Stimulated activated CD4-positive, alpha-beta T cell treated with anti-CD3 and anti-CD28 coated beads, Interleukin-1b, Interleukin-23, amount 100 ng/mL, for 1 hour (primary cell): ENCODE measurements at places on chromosomes 1 and 21.

- DNase-seq = no peak
These were observed 719 bp upstream of the PARS2 start for GRCh38 chr1:54764922-54765561.

- DNase-seq = no peak
These were observed 66.8 kb downstream of the SLX9 start for GRCh38 chr21:45006536-45007095.

DNA sequence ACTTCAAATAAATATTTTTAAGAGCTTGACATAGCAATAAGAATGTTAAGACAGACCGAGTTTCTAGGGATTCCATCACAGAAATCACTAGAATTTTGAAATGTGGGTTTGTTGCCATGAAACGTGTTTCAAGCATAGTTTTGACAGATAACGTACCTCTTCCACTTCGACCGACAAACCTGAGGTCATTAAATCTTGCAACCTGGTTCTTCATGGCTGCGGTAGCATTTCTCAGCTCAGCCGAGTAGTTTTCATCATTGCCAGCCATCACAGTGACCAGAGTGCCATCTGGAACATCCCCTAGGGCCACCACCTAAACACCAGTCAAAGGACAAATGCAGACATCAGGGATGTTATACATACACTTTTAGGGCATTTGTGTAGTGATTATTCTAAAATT lies 168.7 kb downstream of the RUNX1 start:
- DNase-seq = no peak

- no peak for DNase-seq
These were observed 8.1 kb downstream of the NGF start for GRCh38 chr1:115329965-115330364.

GRCh38 chr1:226420897-226421296 lies 13.0 kb upstream of the PARP1 start:
- DNase-seq = no peak

DNA sequence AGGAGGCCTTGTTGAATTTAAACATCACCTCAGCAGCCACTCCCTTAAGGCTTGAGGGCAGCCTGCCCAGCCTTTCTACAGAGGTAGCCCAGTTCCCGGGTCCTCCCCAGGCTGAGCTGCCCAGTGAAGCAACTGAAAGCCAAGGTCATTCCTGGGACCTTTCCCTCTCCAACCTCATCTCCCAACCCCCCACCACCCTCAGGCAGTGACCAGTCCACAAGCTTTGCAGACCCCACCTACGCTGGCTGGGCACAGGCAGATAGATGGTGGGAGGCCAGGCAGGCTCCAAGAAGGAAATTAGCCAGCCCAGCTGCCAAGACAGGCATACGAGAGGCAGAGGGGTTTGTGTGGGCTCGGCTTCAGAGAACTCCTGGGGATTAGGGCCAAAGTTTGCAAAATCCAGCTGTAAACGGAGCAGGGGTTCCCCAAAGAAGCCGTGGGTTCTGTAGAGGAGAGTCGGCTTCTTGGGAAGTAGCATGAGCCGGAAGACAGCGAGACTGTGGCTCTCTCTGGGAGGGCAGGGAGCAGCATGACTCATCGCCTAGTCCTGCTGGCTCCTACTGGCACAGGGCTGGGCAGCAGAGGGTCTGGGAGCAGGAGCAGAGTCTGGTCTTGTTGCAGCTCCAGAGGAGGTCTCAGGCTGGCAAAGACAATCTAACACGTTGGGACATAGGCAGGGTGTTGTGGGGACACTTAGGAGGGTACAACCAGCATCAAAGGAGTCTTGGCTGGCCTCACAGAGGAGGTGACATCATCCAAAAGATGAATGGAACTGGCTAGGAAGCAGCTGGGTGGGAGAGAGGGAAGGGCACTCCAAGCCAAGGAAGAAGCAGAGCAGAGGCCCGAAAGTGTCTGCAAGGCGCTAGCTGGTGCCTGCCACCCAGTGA lies 2.8 kb upstream of the ZC3H12A start:
- DNase-seq = no peak

- no peak for DNase-seq
These were observed 105.3 kb downstream of the CACNA1E start for GRCh38 chr1:181588631-181589030.

GRCh38 chr21:31898933-31899630 lies 26.3 kb downstream of the HUNK start:
- no peak for DNase-seq

GRCh38 chr1:1111516-1112236 lies 4.2 kb downstream of the C1orf159 start:
- DNase-seq = no peak

- DNase-seq = no peak
These were observed 158.7 kb upstream of the IRF2BP2 start for GRCh38 chr1:234768569-234769283.

DNA sequence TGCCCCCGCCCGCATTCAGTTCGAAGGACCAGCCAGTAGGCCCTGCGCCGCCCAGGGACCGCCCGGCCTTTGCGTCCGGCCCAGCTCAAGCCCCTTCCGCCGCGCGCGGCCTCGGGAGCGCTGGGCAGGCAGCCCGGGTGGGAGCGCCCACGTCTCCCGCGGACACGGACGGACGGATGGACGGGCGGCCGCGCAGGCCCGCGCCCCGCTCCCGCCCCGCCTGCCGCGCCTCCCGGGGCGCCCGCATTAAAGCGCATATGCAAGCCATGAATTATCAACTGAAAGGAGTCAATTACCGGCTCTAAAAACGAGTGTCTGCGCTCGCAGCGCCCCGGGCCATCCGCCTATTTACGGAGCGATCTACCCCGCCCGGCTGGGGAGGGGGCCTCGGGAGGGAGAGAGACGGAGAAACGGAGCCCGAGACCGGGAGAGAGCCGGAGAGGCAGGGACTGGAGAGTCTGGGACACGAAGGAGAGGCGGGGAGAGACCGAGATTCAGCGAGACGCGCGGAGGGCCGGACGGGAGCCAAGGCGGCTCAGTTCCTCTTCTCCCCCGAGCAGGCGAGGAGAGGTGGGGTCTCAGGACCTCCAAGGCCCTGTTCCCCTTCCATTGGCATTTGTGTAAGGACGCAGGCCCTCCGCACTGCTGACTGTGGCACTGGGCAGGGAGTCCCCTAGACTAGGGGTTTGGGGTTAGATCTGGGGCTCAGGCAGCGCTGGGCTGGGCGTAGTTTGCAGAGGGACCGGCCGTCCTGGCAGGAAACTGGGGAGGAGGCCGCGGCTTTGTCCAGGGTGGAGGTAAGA lies 41.3 kb upstream of the DMBX1 start:
- no peak for DNase-seq

DNA sequence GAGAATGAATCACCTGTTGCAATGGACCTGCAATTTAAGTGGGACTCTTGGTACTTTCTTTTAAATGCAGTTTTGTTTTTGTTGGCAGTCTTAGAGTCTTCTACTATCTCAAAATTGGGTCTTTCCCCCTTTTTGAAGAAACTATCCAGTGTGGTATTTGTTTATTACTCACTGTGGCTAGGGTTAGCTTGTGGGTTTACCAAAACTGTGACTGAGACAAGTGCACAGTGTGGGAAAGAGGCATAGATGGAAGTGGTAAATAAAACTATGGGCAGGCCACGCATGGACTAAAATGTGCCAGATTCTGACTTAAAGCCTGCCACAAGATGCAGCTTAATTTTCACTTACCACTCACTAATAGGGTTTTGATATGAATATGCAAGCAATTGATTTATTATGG lies 1441.7 kb downstream of the PLA2G4A start:
- no peak for DNase-seq

- no peak for DNase-seq
These were observed 25.2 kb downstream of the TP73 start for GRCh38 chr1:3677484-3677883.

DNA sequence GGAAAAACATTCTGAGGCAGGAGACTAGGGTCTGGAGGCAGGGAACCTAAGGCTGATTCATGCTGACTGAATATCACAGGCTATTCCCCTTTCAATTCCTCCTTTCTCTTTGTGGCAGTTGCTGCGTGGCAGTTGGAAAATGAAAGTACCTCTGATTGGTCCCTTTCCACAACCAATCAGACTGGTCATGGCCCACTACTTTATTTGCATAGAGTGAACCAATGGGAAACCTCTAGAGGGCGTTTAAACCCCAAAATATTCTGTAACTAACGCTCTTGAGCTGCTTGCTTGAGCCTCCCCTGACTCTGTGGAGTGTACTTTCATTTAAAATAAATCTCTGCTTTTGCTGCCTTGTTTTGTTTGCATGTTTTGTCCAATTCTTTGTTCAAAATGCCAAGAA lies 27.7 kb upstream of the VN1R5 start:
- DNase-seq = no peak

DNA sequence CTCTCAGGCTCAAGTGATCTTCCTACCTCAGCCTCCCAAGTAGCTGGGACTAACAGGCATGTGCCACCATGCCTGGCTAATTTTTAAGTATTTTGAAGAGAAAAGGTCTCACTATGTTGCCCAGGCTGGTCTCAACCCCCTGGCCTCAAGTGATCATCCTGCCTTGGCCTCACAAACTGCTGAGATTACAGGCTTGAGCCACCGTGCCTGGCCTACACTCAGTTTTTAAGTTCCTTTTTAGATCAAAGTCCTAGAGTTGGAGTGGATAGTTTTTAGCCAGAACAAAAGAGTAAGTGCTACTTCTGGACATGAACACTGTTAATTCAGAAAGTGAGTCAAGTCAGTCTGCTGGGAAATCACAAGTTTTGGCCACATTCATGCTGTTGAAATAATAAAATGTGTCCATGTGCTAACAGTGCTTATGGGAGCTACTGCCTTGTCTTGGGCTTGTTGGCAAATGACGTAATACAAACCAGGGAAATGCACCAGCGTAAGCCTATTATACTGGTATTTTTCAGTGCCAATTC lies 84.2 kb downstream of the NDUFS5 start:
- no peak for DNase-seq

DNA sequence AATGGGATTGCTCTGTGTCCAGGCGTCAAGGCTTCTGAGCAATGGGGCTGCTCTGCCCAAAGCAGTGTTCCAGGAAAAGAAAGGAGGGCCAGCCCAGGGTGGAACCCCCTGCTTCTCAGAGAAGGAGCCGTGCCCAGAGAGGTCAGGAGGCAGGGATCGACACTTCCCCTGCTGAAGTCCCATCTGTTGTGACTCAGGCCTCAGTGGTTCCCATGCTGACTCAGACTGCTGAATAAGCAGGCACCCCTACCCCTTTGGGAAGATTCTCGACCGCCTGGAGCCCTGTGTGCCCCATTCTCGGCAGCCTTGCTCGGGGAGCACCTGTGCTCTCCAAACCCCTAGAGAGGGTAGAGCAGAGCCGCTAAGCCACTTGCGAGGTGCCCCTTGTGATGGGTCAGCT lies 23.9 kb downstream of the PKP1 start:
- no peak for DNase-seq

DNA sequence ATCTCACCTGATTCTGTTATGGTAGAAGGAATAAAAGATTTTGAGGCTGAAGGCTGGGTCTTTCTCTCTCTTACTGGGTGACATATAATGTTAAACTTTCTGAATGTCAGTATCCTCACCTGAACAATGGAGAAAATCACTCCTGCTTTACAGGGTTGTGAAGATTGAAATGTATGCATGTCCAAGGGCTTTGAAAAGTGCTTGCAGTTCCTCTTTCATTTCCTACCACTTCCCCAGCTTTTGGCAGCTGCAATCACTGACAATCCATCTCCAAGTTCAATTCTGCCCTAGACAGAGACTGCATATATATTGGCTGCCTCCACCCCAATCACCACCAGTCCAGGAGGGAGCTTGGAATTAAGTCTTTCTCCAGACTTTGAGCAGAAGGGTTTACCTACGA lies 39.8 kb downstream of the FAM78B start:
- no peak for DNase-seq

DNA sequence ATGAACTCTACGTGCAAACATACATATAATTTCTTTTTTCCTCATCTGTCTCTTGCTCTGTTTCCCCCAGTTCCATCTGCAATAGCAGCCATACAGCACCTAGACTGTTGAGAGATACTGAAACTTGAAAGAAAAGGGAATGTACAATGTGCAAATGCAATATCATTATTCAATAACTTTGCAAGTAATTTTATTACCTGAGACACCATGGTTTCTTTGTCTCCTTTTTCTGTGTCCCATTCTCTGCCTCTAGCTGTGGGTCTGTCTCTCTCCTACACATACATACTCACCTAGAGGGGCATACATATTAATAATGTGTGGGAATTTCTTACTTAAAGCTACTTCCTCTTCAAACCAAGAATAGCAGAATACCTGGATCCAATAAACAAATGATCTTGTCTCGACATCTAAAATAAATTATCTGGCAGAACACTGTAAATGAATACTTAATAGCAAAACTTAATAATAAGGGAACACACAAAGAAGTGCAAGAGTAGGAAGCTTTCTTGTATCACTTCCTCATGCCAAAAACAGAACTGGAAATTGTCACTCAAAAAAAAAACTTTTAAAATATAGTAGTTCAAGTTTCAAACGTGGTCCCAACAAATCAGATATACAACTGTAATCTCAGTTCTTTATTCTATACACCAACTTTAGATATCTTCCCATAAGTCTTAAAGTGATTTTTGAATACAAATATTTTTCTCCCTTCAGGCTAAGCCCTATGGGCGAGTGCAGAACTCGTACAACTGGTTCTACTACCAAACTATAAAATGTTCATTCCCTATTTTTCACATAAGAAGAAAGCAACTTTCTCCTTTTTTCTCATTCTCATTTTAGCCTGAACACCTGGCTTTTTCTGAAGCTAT lies 194.6 kb downstream of the NRIP1 start:
- DNase-seq = no peak

DNA sequence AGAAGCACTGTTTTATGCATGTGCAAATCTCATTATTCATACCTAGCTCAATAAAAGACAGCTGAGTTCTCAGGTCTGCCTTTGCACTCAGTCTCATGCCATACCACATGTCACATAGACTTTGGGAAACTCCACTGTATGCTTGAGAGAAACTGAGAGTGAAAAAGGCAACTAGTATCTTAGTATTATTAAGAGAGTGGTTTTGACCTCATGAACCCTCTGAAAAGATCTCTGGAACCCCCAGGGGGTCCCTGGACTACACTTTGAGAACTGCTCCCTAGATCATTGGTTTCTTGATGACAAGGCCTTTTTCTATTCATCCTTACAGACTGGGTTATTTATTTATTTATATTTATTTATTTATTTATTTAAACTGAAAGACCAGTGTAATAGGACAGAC lies 3.7 kb upstream of the RHEX start:
- no peak for DNase-seq

GRCh38 chr1:93665015-93665414 lies 16.6 kb downstream of the BCAR3 start:
- DNase-seq = no peak

DNA sequence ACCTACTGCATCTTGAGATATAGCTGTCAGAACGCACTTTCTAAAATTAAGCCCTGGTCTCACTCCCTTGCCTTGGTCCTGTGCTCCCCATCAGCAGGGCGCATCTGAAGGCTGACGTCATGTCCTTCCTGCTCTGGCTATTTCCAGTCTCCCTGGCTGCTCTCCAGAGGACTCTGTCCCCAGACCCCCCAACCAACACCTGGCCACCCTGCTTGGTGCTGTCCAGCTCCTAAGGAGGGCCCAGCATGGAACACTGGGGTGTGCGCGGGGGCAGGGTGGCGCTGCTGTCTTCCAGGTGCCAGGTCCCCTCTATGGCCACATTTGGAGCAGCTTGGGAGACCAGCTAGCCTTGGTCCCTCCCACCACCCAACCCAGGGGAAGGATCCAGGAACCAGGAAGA lies 8.3 kb downstream of the TNNT2 start:
- no peak for DNase-seq
